ENCODE measurements at places on chromosomes 13 and 19.
A peak's percentile ranks its signal among the peaks of the same experiment; 100 is the strongest.

DNA sequence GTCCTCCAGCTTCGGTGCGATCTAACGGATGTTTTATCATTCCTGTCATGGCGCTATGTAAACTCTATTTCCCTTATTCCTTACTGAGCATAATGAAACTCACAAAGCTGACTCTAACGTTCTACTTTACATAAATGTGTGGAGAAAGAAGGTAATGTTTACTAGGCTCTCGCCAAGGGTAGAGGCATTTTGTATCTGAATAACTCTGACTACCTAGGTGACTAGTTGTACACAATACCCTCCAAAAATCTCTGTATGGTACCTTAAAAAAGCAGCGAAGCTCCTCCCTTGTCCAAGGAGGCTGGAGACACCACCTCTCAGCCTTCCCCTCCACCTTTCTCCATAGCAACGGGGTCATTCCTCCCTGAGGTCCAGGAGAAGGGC is 316 bp upstream of the ZNF530 start:
- DNase-seq = no peak

DNA sequence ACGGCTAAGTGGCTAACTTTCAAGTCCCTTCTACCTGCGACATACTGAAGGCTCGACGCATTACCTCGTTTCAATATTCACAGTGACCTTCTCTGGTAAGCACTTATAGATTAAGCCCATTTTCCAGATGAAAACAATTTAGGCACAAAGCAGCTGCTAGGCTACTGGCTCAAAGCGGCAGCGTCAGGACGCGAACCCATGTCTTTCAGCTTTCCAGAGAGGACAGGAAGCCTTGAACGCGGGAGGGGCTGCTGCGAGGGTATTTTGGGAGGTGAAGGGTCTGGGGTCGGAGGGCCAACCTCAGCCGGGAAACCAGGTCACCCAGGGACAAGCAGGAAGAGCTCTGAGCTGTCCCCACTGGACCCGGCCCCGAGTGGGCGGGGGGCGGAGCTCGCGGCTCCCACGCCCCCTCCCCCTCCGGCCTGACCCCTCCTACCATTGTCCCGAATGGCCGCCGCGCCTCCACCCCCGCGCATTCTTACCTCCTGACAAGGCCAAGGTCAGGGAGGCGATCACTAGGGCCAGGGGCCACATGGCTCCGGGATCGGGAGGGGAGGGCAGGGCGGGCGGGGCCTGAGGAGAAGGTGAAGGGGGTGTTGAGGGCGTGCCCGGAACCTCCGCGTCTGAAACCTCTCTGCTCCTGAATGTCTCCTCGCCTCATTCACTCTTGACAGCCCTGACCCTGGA is at the start of gene KLK13:
Gene KLK13, minus strand, starts transcription at position 559 of the 687 bp plus-strand sequence. Its CDS starts 25 bp downstream, at position 534.
- no peak for DNase-seq

GRCh38 chr13:62850331-62850730 is 1434.7 kb upstream of the PCDH20 start:
- no peak for DNase-seq

GRCh38 chr13:87661471-87661870 is 9.7 kb upstream of the SLITRK5 start:
- no peak for DNase-seq

- no peak for DNase-seq
Observed at GRCh38 chr19:4596033-4596904, 36.8 kb upstream of the SEMA6B start.

DNA sequence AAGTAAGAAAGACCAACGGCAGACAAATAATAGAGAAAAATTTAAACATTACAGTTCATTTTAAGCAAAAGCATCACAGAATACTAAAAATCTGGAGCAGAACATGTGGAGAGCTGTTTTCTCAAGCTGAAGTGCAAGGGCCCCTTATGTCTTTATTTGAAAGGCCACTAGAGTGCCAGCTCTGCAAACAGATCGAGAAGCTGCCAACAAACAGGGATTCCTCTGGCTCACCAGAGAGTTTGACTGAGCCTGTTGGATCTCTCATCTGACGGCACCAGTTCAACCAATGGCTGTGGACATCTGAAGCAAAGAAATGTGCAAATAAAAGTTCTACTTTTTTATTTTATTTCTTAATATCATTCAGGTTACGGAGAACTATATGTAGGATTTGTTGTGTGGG is 119.7 kb downstream of the COL4A2 start:
- no peak for DNase-seq

- peak; percentile 98 for DNase-seq
Observed at GRCh38 chr19:13151605-13152355, 1.6 kb downstream of the IER2 start.

Measured in hindlimb muscle (tissue), 1 donor.